Occipital lobe (tissue), 3 donors: ENCODE measurements at places on chromosomes 2 and 18. TPM values are rescaled to one million over a fixed set of nuclear protein-coding genes. Genes with fewer than 3 reads are reported as not detected.

The SPR gene
- total RNA-seq, result 1.2 TPM

The MRPL44 gene
- 80.2 TPM for total RNA-seq

The COA5 gene
- total RNA-seq, result 61.0 TPM

The SLC8A1 gene
- 277 TPM for total RNA-seq

The OSBPL6 gene
- 22.3 TPM for total RNA-seq

The B3GNT2 gene
- total RNA-seq, result 48.8 TPM

The CRYGD gene
- 1.7 TPM for total RNA-seq

The RBM44 gene
- total RNA-seq, result 5.1 TPM

The HOXD12 gene
- not detected for total RNA-seq

The ZCCHC2 gene
- 13.1 TPM for total RNA-seq

The PMAIP1 gene
- 1.4 TPM for total RNA-seq

The HSPD1 gene
- 158 TPM for total RNA-seq

The SH3RF3 gene
- 12.3 TPM for total RNA-seq

The TUBA3E gene
- total RNA-seq, result not detected

The COL4A4 gene
- total RNA-seq, result 0.78 TPM

The FOXD4L1 gene
- 0.31 TPM for total RNA-seq

The CHST10 gene
- 82.2 TPM for total RNA-seq

The LYG2 gene
- total RNA-seq, result not detected

The CTAGE1 gene
- total RNA-seq, result not detected

The RGPD3 gene
- total RNA-seq, result 0.94 TPM

The ANKRD62 gene
- total RNA-seq, result 0.16 TPM
